ENCODE measurements at places on chromosomes 6 and 20. TPM values are rescaled to one million over a fixed set of nuclear protein-coding genes. Genes with fewer than 3 reads are reported as not detected.

Gene SLC17A3
- total RNA-seq: 0.21 TPM

GRCh38 chr6:169752074-169752623 is 727 bp downstream of the ERMARD start:
- DNase-seq: peak; percentile 33

Gene SIRPB2
- total RNA-seq: not detected

DNA sequence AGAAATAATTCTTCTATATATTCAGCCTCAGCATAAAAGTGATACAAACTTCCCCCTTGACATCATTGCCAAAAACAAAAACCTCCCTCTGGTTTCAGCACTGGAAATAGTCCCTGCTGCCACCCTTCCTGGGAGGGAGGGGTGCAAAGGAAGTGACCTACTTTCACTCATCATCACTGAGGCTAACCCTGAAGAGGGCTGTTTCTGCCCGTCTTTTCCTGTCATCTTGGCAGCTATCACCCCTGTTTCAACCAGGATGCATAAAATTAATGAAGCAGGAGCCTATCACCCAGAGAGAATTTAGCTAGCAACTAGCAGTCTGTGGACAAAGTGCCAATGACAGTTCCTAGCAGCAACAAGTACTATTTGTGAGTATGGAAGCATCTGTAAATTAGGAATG is 397.8 kb downstream of the LAMA2 start:
- DNase-seq: peak; percentile 53

GRCh38 chr20:59087829-59088433 is 45.3 kb upstream of the PRELID3B start:
- peak; percentile 93 for DNase-seq

Gene IMPG1
- total RNA-seq: not detected

GRCh38 chr6:33846226-33846625 is 42.4 kb upstream of the MLN start:
- no peak for DNase-seq

DNA sequence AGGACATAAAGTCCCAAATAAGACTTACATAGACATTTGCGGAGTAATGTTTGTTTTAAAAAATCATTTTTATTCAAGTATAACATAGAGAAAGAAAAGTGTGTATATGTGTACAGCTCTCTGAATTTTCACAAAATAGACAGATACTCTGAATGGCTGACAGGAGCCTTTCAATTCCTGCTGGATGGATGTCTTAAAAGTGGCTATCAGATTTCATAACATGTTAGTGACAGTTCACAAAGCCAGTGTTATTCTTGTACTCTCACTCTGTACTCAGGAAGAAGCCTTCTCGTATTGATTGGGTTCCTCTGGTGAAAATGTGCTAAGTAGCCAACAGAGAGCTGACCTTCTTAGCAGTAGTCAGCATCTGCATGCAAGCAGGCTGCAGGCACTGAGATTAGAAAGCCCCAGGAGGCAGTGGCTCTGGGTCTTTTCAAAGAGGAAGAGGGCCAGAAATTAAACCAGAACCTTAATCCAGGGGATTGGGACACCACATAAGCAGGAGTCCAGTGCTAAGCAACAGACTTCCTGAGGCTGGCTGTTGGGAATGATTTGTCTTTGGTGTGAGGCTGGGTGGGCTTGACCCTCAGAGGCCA is 19.7 kb downstream of the SLC17A4 start:
- DNase-seq: no peak

- no peak for DNase-seq
Observed at GRCh38 chr6:56660381-56660730, 17.7 kb upstream of the DST start.

DNA sequence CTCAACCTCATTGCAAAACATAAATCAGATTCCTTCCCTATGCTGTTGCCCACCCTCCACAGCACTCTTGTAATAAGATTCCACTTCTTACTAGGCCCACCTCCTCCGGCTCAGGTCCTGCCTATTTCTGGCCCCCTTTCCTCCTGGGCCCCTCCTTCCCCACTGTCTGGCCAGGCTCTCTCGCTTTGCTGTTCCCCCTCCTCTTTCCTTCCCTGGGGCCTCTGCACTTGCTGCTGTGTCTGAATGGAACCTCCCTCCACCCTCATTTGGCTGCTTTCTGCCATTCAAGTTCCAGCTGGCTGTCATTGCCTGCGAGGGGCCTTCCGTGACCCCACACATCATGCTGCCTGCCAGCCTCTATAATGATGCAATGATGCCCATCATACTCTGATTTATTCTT is 38.9 kb downstream of the ARHGAP40 start:
- no peak for DNase-seq

Gene DNMT3B
- total RNA-seq: 1.6 TPM

DNA sequence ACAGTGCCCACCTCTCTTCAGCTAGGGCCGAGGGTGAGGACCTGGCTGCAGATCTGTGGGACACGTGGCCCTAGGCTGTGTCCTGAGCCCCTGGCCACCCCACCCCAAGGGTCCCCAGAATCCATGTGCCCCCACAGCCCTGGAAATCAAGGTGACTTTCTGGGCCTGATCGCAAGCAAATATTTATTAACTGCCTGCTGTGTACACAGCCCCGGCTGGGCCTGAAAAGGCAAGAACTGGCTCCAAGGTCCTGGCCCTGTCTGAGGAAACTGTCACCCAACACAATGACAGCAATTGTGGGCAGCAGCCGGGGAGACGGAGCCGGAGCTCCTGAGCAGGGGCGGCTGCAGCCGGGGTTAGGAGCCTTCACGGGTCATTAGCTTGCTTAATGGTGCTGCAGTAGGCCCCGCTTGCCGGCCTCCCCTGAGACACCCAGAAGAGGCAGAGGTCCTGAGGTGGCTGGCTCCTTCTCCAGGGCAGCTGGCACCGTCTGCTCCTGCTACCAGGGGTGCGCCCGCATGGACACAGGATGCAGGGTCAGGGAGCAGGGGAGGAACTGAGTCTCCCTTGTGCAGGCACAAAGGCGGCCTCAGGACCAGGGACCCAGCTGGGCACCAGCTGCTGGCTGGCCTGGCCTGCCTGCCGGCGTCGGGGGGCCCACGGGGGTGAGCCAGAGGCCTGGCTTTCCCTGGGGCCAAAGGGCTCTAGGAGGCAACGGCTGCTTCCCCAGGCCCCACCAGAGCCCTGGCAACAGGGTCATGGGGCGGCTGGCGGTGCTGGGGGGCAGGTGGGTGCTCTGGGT is 24.1 kb downstream of the NPEPL1 start:
- DNase-seq: peak; percentile 2

Gene ULBP1
- 5.0 TPM for total RNA-seq

GRCh38 chr6:13577926-13578325 is 3.5 kb downstream of the SIRT5 start:
- no peak for DNase-seq

DNA sequence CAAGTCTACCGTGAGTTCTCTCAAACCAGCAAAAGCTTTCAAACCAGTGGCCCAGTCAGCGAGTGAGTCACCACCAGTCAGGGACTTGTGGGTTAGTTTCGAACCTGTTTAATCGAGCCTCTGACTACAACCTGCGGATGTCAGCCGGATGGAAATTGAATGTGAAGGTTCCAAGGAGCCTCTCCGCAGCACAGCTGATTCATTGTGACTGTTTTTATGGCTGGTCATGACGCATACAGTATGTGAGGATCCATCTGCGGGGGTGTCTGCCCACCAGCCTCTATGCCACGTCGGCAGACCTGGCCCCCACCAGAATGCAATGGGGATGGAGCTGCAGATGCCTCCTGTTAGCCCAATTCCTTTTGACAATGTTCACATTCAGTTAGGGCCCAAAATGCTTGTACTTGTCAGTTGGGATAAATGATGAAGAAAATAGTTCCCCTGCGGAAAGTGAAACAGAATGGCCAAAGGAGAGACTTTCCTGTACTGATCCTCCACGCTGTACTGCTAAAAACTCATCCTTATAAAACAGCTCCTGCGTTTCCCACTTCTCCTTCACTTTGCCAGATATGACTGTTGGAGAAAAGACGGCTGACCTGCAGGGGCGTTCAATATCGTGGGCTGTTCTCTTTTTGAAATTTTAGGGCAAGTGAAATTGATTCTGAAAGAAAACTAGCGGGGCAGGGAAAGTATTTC is 206.6 kb downstream of the TFAP2B start:
- DNase-seq: no peak

DNA sequence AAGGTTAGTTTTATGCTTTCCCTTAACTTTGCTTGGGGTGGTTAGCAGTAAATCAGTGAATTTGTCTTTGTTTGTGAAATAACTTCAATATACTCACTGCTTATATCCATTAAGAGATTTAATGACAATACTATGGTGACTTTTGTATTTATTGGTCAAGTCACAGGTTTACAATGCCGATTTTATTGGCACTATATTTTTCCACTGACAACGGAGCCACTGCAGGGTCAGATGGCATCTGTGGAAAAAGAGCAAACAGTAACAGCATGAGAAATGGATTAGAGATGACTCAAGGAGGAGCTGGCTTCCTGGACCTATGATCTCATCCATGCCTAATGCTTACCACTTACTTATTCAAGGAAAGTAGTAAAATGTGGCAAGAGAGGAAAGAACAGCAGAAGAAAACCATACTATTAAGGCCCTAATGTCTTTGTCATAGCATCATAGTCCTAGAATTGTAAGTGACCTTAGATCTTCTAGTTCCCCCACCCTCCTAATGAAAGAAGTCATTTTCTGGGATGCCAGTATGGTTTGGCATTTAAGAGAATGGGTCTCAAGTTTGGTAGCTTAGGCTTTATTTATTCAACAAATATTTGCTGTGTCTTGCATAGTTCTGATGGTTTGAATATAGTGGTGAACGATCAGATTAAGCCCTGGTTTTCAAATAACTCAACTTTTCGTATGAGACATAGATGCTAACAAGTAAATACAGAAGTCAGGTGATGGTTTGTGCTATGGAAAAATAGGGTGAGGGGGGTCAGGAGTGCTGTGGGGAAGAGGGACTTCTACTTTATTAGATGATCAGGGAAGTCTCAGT is 18.5 kb downstream of the RNF144B start:
- no peak for DNase-seq

Gene BEND6
- not detected for total RNA-seq
